ENCODE measurements at places on chromosomes 13 and 19. TPM values are rescaled to one million over a fixed set of nuclear protein-coding genes. Genes with fewer than 3 reads are reported as not detected.

Gene IGFL4
- total RNA-seq: not detected

Gene C19orf18
- not detected for total RNA-seq

Gene BCAM
- 1.3 TPM for total RNA-seq

Gene ZNF211
- total RNA-seq: 4.1 TPM

Gene SIN3B
- 34.6 TPM for total RNA-seq

Gene CLEC17A
- not detected for total RNA-seq

All from K562 (cell line).